ENCODE measurements at places on chromosomes 6 and 20.

GRCh38 chr6:70738028-70738427 is 70.3 kb downstream of the SMAP1 start:
- no peak for DNase-seq

GRCh38 chr6:133707456-133707855 is 181.5 kb upstream of the TCF21 start:
- DNase-seq = peak; percentile 73

DNA sequence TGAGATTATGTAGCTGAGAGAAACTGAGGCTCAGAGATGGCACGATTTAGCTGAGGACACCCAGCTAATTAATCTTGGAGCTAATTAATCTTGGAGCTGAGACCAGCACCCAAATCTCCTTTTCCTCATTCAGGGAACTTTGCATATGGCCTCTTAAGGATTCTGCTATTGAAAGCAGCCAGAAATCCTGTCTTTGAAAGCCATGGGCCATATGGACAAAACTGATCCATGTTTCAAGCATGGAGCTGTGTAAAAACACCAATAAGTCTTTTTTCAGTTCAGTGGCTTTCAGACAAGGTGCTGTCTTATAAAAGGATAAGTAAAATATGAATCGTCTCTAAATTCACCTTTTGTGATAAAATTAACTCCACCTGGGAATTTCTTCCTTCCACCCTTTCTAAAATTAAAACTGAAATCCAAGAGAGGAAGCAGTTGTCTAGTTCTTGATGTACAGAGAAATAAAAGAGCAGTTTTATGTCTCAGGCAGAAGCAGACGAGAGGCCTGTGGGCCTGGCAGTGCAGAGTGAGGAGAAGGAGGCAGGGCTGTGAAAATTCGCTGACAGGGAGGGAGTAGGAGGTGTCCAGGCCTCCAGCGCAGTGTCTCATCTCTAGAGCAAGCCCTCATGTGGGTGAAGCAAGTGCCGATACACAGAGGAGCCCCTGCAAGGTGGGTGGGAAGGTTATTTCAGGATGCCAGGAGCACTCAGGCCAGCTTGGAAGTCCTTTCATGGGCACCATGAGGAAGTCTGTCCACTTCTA is 266.9 kb downstream of the UST start:
- DNase-seq = no peak

- no peak for DNase-seq
Observed at GRCh38 chr20:24895431-24895830, 53.6 kb upstream of the CST7 start.

DNA sequence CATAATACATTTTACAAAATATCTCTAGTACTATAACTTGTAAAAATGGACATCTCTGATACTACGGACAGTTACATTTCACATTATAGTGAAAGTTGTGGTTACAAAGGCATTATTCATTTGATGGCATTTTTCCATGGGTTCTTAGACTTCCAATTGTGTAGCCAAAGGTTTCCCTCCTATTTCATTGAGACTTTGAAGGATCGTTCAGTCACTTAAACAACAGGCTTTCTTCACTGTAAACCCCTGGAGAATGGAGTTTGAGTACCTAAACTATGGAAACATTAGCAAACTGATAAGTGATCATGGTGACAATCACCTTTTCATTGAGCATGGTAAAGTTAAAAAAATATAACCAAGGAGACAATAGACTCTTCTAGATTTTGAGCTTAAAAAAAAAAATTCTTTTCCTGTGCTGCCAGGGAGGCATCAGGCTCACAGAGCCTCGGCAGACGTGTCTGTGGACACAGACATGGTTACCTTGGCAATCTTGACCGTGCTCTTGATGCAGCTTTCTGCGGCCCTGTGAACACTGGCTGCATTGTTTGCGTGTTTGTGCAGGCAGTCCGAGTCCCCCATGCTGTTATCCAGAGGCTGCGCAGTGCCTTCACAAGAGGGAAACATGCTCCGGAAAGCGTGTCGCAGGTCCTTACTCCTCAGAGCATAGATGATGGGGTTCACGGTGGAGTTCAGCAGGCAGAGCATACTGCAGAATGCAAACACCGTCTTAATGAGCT is 22.6 kb downstream of the CNR1 start:
- no peak for DNase-seq

- no peak for DNase-seq
Observed at GRCh38 chr20:24448170-24448569, 21.3 kb upstream of the SYNDIG1 start.

- no peak for DNase-seq
Observed at GRCh38 chr6:36886950-36887618, 1.3 kb downstream of the C6orf89 start.

DNA sequence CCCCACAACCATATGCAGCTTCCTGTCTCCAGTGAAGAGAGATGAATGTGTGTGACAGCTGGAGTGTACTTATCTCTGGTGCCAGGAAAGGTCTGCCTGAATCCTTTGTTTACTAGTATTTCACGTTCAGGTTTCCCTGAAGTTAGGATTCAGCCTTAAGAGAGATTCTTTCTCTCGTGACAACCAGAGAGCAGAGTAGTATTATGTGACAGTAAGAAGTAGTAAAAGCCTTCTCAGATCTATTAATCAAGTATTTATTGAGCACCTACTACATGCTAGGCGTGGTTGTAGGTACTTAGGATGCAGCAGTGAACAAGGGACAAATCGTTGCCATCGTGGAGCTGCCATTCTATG is 949 bp downstream of the KIFC1 start:
- DNase-seq = no peak

DNA sequence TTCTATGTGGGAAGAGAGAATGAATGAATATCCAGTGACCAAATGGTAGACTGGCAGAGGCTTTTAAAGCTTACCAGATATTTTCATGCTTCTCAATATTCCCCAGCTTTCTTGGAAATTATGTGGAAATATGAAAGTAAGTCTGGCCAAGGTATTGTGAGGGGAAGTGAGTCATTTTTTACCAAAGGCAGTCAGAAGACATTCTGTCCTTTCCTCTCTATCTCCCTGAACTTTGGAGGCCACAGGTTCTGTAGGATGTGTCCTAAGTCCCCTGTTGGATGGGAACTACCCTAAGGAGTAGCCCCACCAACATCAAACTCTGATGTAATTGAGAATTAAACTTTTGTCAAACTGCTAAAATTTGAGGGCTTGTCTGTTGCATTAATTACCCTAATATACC is 593.8 kb upstream of the NRSN1 start:
- DNase-seq = no peak

- no peak for DNase-seq
Observed at GRCh38 chr6:167350275-167350696, 25.4 kb downstream of the TTLL2 start.

GRCh38 chr6:144063744-144064401 is 31.5 kb downstream of the SF3B5 start:
- DNase-seq = peak; percentile 37

DNA sequence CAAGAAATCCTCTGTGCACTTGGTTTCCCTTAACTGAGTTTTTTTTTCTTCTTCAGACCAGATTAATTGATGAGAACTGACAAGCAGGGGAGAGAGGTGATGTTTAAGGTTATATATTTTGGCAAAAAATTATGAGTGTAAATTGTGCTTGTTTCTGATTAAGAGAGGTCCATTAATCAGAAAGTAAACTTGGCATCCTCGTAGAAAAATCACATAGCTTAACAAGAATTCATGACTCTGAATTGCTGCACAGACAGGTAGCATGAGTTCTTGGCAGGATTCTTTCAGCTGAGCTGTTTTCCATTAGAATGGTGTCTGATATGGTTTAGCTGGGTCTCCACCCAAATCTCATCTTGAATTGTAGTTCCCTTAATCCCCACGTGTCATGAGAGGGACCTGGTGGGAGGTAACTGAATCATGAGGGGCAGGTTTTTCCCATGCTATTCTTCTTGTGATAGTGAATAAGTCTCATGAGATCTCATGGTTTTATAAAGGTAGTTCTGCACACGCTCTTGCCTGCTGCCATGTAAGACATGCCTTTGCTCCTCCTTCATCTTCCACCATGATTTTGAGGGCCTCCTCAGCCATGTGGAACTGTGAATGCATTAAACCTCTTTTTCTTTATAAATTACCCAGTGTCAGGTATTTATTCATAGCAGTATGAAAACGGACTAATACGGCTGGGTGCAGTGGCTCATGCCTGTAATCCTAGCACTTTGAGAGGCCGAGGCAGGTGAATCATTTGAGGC is 34.2 kb upstream of the DDR1 start:
- no peak for DNase-seq

DNA sequence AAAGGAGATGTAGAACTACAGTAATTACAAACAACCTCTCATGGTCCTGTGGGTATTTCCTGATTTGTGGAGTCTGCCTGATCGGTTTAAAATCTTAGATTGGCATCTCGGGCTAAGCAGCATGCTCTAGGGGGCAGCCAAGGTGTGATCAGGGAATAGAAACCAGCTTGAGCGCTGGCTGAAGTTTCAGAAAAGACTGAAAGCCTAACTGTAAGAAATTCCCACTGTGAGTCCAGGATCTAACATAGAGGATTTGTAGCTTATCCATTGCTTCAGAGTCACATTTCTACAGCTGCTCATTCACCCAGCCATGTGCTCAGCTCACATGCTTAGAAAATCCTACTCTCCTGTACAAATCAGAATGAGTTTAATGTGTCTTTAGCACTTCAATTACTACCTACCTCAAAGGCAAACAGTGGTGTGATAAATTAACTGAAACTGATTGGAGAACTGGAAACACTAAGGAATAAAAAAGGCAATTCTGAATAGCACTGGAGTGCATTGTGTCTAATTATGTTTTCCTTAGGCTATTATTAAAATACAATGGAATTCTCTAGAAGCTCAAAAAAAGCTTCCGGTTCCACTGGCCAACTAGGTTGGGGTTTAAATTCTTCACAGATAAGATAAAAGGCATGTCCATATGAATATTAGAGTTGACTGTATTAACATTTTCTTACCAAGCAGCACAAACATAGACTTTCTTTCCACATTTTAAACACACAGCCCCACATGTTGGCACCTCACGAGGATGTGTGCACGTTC is 73.8 kb upstream of the MPC1 start:
- no peak for DNase-seq

- DNase-seq = no peak
Observed at GRCh38 chr6:83962582-83962981, 71.0 kb upstream of the MRAP2 start.

DNA sequence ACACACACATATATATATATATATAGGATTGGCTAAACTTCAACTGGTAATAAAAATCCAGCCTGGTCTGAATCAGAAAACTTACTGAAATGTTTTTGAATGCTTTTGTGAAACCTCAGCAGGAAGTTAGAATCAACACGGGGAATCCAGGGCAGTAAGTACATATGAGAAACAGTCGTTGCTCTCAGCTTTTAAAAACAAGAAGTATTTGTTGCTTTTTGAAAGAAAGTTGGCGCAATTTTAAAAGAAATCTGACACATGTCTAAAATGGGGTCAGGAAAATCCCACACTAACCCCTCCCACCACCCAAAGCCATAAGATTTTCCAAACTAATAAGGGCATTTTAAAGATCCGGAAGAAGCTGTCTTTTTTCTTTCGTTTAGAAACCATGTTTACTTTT is 11.5 kb upstream of the CCDC170 start:
- DNase-seq = no peak
